ENCODE measurements at places on chromosomes 1 and 21.
A peak's percentile ranks its signal among the peaks of the same experiment; 100 is the strongest.

DNA sequence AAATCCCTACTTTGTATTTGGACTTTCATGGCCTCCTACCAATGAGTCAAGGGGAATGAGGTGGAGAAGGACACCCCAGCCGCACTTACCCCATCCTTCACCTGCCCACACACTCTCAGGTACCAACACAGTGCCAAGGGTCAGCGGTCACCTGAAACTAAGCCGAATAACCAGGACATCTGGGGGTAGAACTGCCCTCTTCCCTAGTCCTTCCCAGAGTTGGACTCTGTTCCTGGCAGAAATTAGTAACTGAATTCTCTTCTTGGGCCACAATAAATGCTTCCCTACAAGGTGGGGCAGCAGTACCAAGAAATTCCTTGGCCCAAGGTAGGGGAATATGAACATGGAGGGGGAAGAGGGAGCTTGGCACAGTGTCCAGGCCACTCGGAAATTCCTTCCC is 7.3 kb downstream of the SLC45A3 start:
- DNase-seq, result no peak

- DNase-seq, result no peak
Observed at GRCh38 chr1:40712997-40713396, 21.5 kb downstream of the NFYC start.

GRCh38 chr1:207459008-207459407 is 4.9 kb downstream of the CR2 start:
- DNase-seq, result no peak

DNA sequence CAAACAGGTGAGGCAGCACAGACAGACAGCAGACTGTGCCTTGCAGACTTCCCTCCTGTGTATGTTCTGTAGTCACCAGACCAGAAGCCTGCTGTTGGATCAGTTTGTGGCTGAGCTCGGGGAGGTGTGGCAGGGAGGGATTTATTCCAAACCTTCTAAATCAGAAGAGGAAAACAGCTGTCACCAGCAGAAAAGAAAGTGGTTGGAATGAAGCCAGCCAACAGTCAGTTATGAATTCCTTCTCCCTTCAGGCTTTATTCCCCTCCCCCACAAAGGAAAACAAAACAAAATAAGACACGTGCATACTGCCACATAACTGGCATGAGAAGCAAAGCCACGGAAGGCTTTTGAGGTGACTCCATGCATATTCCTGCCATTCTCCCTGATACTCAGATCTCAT is 19.0 kb upstream of the PIGV start:
- DNase-seq, result no peak

DNA sequence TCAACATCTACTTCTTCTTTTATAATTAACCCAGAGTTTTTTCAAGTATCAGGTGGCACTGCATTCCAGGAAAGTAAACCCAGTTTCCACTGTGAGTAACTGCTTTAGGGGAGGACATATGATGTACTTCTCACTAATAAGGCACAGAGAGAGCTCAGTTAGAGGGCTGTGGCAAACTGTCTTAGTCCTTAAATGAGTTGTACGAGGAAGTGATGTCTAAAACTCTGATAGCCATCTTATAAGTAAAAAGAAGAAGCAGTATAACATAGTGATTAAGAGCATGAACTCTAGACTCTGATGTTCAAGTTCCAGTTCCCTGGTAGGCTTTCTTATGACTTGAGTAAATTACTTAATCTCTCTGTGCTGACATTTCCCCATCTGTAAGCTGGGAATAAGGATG is 58.7 kb upstream of the PTGS2 start:
- DNase-seq, result no peak

DNA sequence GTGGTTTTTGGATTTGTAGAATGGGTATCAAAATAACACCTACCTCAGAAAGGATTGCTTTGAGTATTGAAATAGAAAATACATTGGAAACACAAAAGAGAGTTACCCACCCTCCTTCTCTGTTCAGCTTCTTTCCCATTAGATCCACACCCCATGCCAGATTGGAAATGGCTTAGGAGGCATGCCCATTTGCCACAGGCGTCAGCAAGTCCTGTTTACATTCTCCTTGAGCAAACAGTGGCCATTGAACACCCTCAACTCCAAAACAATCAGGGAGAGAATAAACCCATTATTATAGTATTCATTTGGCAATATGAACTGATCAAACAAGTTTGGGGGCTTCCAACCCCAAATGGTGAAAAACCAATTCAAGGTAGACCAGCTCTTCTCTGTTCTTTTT is 2.4 kb downstream of the ELAPOR1 start:
- no peak for DNase-seq

DNA sequence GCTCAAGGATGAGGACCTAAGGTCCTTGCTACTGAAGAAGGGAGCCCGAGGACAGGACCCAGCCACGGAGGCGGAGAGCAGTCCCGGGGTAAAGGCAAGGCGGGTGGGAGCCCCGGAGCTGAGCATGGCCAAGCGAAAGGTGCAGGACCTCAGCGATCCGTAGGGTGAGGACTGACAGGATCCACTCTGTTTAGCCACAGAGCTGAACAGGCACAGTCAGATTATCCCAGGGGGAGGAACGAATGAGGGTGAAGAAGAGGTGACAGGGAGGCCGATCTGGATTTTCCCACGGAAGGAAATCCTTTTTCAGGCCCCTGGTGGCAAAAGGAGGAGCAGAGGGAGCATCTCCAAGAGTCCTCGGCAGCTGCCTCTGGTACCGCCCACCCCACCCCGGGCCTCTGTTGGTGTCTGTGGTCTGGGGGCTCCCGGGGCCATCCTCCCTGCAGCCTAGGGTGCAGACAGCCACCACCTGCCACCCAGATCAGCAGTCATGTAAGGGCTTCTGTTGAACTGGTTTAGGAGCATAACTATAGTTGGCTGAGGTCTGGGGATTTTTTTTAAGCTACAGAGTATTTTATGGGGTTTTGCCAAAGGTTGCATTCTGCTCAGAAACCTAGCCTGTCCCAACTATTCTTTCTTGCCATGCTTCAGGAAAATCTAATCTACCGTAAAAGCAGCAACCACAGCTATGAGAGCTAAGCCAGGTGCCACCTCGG is 32.3 kb upstream of the LBR start:
- DNase-seq, result no peak

- peak; percentile 5 for DNase-seq
Observed at GRCh38 chr1:70487910-70488665, 77.0 kb downstream of the CTH start.

- DNase-seq, result no peak
Observed at GRCh38 chr1:243842161-243842560, 7.9 kb downstream of the AKT3 start.

DNA sequence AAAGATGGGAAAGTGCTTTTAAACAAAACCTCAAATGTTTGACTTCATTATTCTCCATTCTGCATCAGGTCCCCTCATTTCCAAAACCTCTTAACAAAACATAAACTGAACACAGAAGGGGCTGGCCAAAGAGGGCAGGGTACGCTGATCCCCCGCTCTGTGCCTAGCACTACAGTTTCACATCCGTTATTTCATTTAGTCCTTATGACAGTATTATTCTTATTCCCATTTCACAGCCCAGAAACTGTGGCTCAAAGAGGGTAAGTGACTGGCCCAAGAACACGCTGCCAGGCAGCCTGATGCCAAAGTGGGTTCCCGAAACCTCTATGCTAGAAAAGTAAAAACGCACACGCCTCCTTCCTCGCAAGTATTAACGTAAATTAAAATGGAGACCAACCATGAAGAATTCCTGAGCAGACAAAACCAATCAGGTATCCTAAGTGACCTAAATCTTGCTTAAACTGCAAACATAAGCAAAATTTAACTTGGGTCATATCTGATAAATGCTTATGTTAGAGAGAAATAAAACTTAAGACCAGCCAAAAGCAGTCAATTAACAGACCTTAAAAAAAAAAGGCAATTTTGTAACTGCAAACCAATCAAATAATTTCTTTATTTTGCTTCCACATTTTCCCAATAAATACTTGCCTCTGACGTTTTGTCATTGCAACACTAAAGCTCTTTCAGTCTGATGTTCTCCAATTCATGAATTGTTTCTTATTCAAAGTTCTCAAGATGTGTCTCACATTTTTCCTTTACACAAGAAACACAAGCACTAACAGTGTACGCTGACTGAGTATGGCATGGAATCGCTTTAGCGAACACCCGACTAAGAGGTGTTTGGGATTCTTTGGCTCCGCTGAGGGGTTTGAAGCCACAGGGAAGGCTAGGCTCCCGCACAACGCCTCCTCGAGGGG is 653 bp downstream of the CASP9 start:
- no peak for DNase-seq

DNA sequence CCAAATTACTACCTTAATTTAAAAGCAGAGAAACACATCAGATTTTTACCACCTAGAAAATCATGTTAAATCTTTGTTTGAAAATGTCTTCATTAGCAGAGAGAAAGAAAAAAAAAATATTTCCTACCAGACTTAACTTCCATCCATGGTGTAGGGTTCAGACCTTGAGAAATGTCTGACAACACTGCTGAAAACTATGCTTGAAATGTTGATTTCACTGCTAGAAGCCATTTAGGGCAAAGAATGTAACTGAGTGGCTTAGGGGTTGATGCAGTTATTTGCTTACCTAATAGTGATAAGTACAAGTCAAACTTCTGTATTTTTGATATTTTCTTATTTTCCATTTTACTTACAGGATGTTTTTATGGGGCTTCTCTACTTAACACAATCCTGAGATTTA is 495.6 kb upstream of the NEGR1 start:
- no peak for DNase-seq

DNA sequence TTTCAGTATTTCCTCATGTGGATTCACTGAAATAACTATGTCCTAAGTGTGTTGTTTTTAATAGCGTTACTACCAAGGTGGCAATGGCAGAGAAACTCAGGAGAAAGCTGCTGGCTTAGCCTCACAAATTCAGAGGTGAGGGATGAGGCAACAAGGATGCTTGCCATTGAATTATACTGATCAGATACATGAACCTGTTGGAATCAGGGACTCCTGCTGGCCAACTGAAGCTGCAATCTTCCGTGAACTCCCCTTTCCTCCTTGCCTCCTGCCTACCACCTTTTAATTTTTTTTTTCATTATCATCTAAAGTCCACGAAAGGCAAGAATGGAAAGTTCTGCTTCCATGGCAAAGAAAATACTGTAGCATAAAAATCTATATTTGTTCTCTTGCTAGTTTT is 254.7 kb downstream of the NFIA start:
- DNase-seq, result no peak

DNA sequence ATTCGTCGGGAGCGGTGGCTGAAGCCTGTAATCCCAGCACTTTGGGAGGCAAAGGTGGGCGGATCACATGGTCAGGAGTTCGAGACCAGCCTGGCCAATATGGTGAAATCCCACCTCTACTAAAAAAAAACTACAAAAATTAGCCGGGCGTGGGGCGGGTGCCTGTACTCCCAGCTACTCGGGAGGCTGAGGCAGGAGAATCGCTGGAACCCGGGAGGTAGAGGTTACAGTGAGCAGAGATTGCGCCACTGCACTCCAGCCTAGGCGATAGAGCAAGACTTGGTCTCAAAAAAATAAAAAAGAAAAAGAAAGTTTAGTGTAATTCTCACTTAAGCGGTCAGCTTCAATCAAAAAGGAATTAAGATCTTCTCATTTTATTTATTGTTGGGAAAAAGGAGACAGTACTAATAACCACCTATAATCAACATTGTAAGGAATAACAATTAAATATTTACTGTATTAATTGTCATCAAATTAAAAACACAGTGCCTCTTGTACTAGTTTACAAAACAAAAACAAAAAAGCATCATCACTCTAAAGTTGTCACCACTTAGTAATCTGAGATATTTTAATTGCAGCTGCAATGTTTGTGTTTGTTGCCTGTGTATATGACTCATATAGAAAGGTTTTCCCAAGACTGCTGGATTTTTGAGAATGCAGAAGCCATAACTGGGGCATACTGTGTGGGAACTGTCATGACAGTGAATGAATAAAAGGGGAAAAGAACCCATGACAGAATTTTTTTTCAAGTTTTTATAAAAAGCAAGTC is 3.7 kb downstream of the FBXO42 start:
- no peak for DNase-seq

- DNase-seq, result no peak
Observed at GRCh38 chr1:225712391-225712790, 59.5 kb upstream of the ENAH start.

- DNase-seq, result peak; percentile 85
Observed at GRCh38 chr1:15128520-15129313, 24.8 kb upstream of the TMEM51 start.

DNA sequence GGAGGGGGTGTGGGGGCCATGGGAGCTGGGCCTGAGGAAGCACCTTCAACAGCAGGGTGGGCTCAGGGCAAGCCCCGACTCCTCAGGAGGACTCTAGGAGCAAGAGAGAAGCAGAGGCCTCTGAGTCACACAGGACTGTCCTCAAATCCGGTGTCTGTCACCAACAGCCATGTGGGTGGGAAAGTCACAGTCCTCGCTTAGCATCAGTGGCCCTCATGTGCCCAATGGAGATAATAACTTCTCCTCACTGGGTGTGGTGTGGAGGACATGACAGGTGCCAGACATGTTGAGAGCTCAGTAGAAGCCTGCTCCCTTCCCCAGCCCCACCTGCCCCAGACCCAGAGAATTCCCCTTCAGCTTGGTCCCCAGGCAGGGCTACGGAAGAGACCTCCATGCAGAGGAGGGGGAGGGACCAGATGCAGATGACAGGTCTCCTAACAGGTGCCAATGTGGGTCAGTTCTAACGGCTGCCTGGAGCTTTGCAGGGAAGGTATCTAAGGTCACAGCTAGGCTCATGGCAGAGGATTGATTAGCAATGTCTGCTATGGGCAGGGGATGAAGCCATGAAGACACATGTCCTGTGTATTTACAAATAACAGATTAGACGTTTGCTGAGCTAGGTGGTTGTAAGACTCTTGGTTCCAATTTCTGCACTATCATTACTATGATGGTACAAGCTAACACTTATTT is 30.2 kb downstream of the TTC39A start:
- no peak for DNase-seq

GRCh38 chr1:157983787-157984186 is 9.7 kb upstream of the KIRREL1 start:
- no peak for DNase-seq

- DNase-seq, result no peak
Observed at GRCh38 chr1:76038287-76039004, 36.1 kb upstream of the ST6GALNAC3 start.

DNA sequence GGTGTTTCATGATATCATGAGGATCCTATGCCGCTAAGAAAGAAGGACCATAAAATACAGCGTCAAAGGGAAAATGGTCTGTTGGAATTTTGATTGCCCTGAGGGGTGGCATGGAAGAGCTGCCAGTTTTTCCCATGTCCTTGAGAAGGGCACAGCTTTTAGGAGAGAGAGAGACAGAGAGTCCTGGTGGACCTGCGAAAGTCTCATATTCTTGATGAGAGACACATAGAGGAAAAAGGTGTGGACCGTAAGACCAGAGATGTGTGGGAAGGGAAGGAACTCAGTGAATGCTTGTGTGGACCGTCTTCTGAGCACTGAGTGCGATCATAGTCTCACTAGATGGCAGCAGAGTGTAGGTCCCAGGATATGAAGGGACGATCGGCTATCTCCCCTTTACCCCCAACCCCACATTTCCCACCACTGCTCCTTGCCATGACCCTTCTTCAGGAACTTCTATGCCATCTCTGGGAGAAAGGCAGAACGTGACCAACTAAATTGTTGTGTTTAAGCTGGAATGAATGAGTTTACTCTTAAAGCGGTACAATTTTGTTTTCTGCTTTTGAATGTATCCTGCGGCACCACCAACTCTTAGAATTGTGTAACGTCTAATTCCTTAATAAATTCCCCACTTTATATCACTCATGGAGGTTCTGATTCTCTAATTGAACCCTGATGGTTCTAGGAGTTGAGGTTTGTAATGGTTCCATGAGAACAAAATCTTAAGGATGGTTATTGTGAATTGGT is 117.7 kb downstream of the CTH start:
- DNase-seq, result no peak

Measured in cerebellum (tissue), 4 donors.